ENCODE measurements at places on chromosomes 13 and 19. TPM values are rescaled to one million over a fixed set of nuclear protein-coding genes. Genes with fewer than 3 reads are reported as not detected.
A peak's percentile ranks its signal among the peaks of the same experiment; 100 is the strongest.

- DNase-seq = no peak
These were observed 732.6 kb downstream of the LIG4 start for GRCh38 chr13:107482688-107483087.

GRCh38 chr19:51224163-51224641, 678 bp upstream of the CD33 start:
- DNase-seq = no peak

DNA sequence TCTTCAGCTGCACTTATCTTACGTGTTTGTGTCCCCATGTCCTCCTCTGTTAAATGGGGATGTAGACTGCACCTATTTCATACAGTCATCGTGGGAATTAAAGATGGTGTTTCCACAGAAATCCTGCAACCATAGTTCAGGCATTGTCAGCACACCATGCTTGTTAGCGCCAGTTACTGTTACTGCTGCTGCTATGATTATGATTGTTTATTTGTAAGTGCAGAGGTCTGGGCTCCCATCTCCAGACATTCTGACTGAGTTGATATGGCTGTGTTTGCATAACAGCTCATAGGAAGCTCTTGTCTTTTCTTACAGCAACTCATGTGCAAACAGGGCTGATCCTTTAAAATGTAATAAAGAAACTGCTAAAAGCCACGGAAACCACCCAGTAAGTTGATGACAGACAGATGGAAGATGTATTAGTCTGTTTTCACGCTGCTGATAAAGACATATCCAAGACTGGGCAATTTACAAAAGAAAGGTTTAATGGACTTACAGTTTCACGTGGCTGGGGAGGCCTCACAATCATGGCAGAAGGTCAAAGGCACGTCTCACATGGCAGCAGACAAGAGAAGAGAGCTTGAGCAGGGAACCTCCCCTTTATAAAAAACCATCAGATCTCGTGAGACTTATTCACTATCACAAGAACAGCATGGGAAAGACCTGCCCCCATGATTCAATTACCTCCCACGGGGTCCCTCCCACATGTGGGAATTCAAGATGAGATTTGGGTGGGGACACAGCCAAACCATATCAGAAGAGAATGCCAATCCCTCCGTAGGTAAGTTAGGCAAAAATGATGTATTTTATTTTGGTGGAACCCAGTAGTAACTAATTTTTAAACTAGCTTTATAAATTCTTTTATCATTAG, 1.6 kb downstream of the ZSCAN5A start:
- no peak for DNase-seq

- DNase-seq = no peak
These were observed 6.2 kb upstream of the PTBP1 start for GRCh38 chr19:791007-791566.

GRCh38 chr13:48275507-48275906, 28.0 kb upstream of the RB1 start:
- DNase-seq = no peak

- no peak for DNase-seq
These were observed 160.6 kb downstream of the URI1 start for GRCh38 chr19:30102666-30103065.

- no peak for DNase-seq
These were observed 90.3 kb downstream of the RNF17 start for GRCh38 chr13:24854311-24854710.

- no peak for DNase-seq
These were observed 11.4 kb upstream of the MIA start for GRCh38 chr19:40763963-40764362.

DNA sequence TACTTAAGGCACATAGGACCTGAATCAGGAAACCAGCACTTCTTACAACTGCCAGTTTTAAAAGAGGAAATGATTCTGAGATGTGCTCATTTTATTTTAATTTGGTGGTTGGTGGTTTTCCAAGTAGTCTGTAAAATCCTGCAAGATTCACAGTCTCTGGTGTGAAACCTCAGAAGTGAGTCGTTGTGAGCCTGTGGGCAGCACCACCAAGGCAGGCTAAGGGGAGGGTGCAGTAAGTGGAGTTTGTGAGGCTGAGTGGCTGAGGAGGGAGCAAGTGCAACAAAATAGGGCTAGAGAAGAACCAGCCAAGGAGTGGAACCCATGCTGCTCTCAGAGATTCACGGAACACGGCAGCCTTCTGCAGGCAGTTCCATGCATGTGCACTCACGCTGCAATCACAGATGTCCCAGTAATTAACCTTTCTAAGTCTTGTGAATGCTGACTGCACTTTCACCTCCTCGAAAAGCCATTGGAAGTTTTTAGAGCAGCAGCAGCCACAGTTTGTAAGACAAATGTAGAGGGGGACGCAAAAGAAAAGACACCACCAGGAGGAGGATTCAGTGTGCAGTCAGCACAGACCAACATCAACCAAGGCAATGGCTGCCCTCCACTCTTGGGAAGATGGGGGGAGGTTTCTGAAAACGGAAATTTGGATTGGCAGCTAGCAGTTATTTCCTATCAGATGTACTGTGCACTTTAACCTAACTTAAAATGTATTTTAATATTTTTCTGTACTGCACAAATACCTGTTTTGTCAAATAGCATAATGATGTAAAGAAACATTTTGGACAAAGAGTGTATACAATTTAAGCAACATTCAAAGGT, 44.9 kb downstream of the ESD start:
- no peak for DNase-seq

GRCh38 chr13:93227878-93228642, 1.5 kb downstream of the GPC6 start:
- peak; percentile 90 for DNase-seq

GRCh38 chr19:48346191-48346590, 17.5 kb downstream of the TMEM143 start:
- no peak for DNase-seq

DNA sequence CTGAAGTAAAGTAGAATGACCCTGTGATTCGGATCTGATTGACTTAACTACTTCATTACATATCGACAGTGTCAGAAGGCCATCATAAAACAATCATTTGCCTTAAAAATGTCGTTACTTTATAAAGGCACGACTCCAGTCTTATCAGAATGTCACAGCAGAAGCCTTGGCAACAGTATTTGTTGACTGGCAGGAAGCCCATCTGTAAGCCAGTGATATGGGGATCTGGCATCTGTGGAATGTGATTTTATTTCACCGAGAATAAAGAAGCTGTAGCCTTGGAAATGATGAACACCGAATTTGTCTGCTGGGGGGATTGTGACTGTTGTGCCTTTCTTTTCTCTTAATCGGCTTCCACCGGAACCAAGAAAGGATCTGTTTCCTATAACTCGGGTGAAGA, 362.5 kb downstream of the TDRD3 start:
- DNase-seq = no peak

- DNase-seq = peak; percentile 11
These were observed 522.6 kb downstream of the RFC3 start for GRCh38 chr13:34340534-34340933.

Gene ZNF302
- 20.2 TPM for polyA plus RNA-seq

Gene NLRP13
- not detected for polyA plus RNA-seq

Gene CD79A
- 0.27 TPM for polyA plus RNA-seq

Gene RPS15
- polyA plus RNA-seq = 950 TPM

Gene ZNF441
- 6.4 TPM for polyA plus RNA-seq
